T-cell (primary cell): ENCODE measurements at places on chromosomes 7 and 10. TPM values are rescaled to one million over a fixed set of nuclear protein-coding genes. Genes with fewer than 3 reads are reported as not detected.

GRCh38 chr10:78768876-78769275 is 299.9 kb upstream of the ZMIZ1 start:
- no peak for DNase-seq
- no peak overlapping the region for H3K27ac ChIP-seq
- no peaks in the 10 kb centered on the region for H3K36me3 ChIP-seq
- H3K4me3 ChIP-seq = no peak overlapping the region
- no peaks in the 10 kb centered on the region for H3K4me1 ChIP-seq

PTPN12 gene
- total RNA-seq = 24.5 TPM

DNA sequence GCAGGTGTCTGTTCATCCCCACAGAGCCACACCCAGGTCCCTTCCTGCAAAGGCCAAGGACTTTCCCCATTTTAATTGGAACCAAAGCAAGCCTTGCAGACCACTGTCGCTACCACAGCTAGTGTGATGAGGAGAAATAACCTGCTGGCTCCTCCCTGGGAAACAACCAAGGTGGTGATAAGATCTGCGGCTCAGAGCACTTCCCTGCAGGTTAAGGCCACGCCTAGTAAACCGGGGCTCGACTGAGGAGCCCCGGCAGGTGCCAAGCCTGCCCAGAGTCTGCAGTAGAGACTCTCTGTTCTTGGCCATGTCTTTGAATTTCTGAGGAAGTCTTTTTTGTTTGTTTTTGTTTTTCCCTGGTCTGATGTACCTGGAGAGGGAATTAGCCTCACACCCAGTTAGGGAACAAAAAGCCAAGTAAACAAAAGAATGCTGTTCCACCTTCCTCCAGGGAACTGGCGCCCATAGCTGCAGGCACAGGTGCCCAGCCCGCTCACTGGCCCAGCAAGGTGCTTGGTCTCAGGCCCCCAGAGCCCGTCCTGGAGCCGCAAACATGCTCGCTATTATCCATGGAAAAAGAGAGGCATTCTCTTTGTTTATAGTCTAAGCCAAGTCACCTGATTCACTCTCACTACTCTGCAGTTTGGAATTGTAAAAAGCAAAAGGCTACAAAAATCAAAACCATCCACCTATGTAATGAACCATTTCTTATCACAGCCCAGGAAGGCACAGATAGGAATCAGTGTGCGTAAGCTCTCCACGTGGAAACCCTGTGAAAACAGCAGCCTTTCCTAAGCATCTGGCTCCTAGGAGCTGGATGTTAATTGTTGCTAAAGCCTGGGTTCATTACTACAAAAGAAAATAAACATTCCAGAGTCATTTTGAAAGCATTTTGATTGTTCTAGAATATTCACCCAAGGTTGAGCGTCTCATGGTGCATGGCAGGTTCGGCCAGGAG is 2.7 kb downstream of the GPR146 start:
- no peaks in the 10 kb centered on the region for H3K36me3 ChIP-seq
- peak overlapping the region; percentile 15 for H3K4me3 ChIP-seq
- H3K4me1 ChIP-seq = peaks cover 46% of the 10 kb centered on the region
- peak; percentile 44 for DNase-seq
- H3K27me3 ChIP-seq = no peaks in the 10 kb centered on the region

FKBP9 gene
- total RNA-seq = not detected

GPER1 gene
- not detected for total RNA-seq

SLC16A12 gene
- total RNA-seq = not detected

ECHS1 gene
- 17.6 TPM for total RNA-seq

- H3K27me3 ChIP-seq = no peaks in the 10 kb centered on the region
- peak overlapping the region; percentile 6 for H3K4me3 ChIP-seq
- peak overlapping the region; percentile 45 for H3K27ac ChIP-seq
- peaks cover under 1% of the 10 kb centered on the region for H3K36me3 ChIP-seq
- no peak for DNase-seq
Observed at GRCh38 chr10:72218325-72218724, 2.2 kb upstream of the ASCC1 start.

BICC1 gene
- total RNA-seq = not detected

GRCh38 chr7:81929386-81929785 is 159.5 kb upstream of the HGF start:
- no peaks in the 10 kb centered on the region for H3K4me1 ChIP-seq
- no peaks in the 10 kb centered on the region for H3K36me3 ChIP-seq
- H3K27ac ChIP-seq = no peak overlapping the region
- H3K4me3 ChIP-seq = no peak overlapping the region
- no peaks in the 10 kb centered on the region for H3K27me3 ChIP-seq

GRCh38 chr10:117601716-117602115 is 59.2 kb downstream of the EMX2 start:
- no peak overlapping the region for H3K4me3 ChIP-seq
- H3K36me3 ChIP-seq = no peaks in the 10 kb centered on the region
- H3K27me3 ChIP-seq = no peaks in the 10 kb centered on the region
- no peak overlapping the region for H3K27ac ChIP-seq
- DNase-seq = no peak
- no peaks in the 10 kb centered on the region for H3K4me1 ChIP-seq

DNA sequence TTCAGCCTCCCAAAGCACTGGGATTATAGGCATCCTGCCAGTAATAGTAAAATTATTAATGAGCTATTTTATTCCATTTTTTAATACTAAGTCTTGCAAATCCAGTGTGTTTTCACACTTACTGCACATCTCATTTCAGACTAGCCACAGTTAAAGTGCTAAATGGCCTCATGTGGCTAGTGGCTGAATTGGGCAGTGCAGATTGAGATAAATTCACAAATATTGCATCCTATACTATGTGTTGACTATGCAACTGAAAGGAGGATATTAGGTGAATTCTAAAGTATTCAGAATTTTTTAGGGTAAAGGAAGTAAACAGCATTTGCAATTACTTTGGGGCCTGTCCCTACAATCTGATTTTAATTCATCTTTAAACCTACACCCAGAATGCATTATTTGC is 10.2 kb downstream of the APBB1IP start:
- no peaks in the 10 kb centered on the region for H3K36me3 ChIP-seq
- H3K4me3 ChIP-seq = peak overlapping the region; percentile 10
- H3K4me1 ChIP-seq = peaks cover 62% of the 10 kb centered on the region
- H3K27ac ChIP-seq = peak overlapping the region; percentile 88
- DNase-seq = no peak

DNA sequence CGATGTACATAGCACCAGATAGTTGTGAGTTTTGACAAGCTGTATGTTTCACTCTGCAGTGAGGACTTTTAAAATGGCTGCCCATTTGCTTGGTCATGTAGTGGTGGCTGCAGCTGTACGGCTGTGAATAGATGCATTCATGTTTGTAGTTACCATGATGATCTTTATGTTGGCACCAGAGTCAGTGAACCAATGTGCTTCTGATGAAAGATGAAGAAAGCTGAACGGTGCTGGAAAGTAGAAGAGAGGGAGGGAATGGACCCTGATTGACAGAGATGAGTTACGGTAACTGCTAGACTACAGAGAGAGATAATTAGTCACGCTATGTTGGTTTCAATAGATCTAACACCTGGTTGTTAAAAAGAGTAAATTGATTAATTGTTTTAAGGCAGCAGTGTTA is 256.8 kb downstream of the CELF2 start:
- no peak overlapping the region for H3K4me3 ChIP-seq
- DNase-seq = no peak
- H3K36me3 ChIP-seq = peaks cover 96% of the 10 kb centered on the region
- no peaks in the 10 kb centered on the region for H3K27me3 ChIP-seq
- peaks cover 3% of the 10 kb centered on the region for H3K4me1 ChIP-seq
- H3K27ac ChIP-seq = no peak overlapping the region

DNA sequence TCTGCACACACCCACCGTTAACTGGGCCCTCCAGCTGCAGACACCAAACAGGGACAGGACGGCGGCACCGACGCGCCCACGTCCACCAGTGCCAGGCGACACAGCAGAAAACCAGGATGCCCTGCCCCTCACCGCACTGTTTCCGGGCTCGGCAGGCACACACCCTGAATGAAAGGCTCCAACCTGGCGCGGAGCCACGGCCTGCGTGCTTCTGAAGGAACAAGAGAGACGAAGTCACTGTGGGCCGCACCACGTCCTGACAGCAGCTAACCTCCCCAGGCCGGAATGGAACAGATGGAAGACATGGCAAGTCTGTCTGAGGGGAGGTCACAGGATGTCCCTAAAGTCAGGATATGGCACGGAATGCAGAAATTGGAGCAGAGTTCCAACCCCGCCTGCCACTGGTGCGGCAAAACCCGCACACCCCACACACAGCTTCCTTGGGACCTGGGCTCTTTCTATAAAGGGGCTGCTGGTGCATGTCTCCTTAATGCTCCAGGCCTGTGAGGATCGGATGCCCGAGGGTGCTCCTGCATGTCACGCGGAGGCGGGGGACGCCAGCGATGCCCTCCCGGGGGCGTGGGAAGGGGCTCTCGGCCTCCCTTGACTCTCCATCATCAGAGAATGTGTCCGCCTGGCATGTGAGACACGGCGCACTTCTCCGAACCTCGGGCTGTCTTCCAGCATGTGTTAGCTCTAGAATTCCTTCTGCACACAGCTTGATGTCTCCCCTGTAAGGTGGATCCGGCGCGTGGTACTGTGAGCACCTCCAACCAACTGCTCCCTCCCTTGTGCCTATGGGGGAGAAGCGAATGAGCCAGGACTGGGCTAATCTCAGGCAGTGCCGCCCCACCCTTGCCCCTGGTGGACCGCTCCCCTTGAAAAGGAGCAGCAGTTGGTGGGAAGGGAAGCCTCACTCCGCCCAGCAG is 3.9 kb upstream of the GPER1 start:
- H3K4me1 ChIP-seq = peaks cover 4% of the 10 kb centered on the region
- H3K27me3 ChIP-seq = no peaks in the 10 kb centered on the region
- H3K27ac ChIP-seq = no peak overlapping the region
- no peaks in the 10 kb centered on the region for H3K36me3 ChIP-seq
- no peak overlapping the region for H3K4me3 ChIP-seq
- no peak for DNase-seq

NUTM2B gene
- total RNA-seq = 1.6 TPM

ZKSCAN1 gene
- total RNA-seq = 60.7 TPM

GRCh38 chr7:135573541-135573940 is 15.8 kb downstream of the NUP205 start:
- H3K4me3 ChIP-seq = no peak overlapping the region
- H3K27me3 ChIP-seq = no peaks in the 10 kb centered on the region
- no peak overlapping the region for H3K27ac ChIP-seq
- no peak for DNase-seq
- no peaks in the 10 kb centered on the region for H3K4me1 ChIP-seq
- H3K36me3 ChIP-seq = peaks cover 60% of the 10 kb centered on the region

DNA sequence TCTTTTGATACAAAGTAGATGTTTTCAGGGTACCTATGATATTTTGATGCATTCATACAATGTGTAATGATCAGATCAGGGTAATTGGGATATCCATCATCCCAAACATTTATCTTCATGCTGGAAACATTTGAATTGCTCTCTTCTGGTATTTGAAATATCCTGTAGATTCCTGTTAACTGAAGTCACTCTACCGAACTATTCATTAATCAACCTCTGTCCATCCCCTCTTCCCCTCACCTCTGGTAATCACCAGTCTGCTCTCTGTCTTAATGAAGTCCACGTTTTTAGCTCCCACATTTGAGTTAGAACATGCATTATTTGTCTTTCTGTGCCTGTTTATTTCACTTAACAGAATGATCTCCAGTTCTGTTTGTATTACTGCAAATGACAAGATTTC is 11.3 kb downstream of the MTG1 start:
- H3K4me3 ChIP-seq = no peak overlapping the region
- H3K27ac ChIP-seq = no peak overlapping the region
- H3K4me1 ChIP-seq = peaks cover 12% of the 10 kb centered on the region
- peaks cover 5% of the 10 kb centered on the region for H3K36me3 ChIP-seq
- H3K27me3 ChIP-seq = no peaks in the 10 kb centered on the region

DNA sequence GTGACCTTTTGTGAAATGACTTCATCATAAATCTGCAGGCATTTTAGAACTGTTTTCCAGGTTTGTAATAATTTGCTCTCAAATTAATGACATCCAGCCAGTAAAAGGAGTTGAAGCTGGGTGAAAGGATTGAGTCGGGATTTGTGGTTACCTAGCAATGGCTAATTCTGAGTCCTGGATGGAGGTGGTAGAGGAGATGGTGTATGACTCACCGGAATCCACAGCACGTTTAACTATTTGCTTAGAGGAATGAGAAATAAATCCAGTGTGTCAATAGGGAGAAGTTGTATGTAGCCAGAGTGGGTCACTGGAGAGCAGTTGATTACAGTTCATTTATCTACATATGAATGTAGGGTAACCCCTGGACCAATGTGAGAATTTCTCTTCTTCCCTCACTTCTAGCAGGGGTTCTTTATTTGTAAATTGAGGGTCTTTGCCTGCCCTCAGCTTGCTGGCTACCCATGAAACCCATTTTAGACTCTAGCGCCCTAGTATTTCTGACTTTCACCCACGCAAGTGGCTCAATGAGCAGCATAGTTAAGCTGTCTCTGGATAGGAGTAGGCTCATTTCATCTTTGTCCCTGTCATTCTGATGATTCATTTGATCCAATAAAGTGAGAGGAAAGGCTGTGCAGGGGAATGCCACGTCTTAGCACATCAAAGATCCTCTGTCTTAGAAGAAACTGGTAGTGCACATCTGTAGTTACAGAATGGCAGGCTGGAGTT is 547.8 kb downstream of the SORCS3 start:
- no peaks in the 10 kb centered on the region for H3K36me3 ChIP-seq
- no peaks in the 10 kb centered on the region for H3K4me1 ChIP-seq
- H3K27ac ChIP-seq = no peak overlapping the region
- no peak overlapping the region for H3K4me3 ChIP-seq
- no peak for DNase-seq
- no peaks in the 10 kb centered on the region for H3K27me3 ChIP-seq

ELN gene
- total RNA-seq = not detected

TEX36 gene
- total RNA-seq = not detected

- H3K27me3 ChIP-seq = no peaks in the 10 kb centered on the region
- H3K36me3 ChIP-seq = no peaks in the 10 kb centered on the region
- H3K4me3 ChIP-seq = no peak overlapping the region
- no peaks in the 10 kb centered on the region for H3K4me1 ChIP-seq
Observed at GRCh38 chr10:1557081-1557480, 180.2 kb downstream of the ADARB2 start.

IDI2 gene
- total RNA-seq = not detected

DNA sequence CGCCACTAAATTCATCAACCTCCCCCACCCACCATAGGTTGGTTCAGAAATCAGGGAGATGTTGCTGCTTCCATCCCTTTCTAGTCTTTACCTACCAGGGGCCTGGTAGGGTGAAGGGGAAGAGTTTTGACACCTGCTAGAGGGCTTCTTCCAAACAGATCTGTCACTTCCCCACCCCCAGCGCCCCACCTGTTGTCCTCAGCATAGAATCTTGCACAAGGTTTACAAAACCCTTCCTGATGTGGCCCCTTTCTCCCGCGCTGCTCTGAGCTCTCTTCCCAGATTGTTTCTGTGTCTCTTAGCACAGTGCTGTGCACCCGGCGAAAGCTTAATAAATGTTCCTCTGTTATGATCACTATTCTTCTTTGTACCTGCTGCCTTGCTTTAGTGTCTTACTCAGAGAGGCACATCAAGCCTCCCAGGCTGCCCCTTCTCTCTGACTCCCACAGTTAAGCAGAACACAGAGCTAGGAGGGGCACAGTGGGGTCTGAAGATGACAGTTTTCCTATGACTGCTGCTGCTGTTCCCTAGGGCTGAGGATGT is 11.2 kb upstream of the C10orf95 start:
- no peak overlapping the region for H3K27ac ChIP-seq
- H3K4me1 ChIP-seq = peaks cover 23% of the 10 kb centered on the region
- H3K36me3 ChIP-seq = no peaks in the 10 kb centered on the region
- no peak overlapping the region for H3K4me3 ChIP-seq

- no peak overlapping the region for H3K27ac ChIP-seq
- no peaks in the 10 kb centered on the region for H3K36me3 ChIP-seq
- H3K4me1 ChIP-seq = no peaks in the 10 kb centered on the region
- no peak overlapping the region for H3K4me3 ChIP-seq
Observed at GRCh38 chr7:45588466-45588865, 14.3 kb downstream of the ADCY1 start.
